ENCODE measurements at places on chromosomes 6 and 20.
A peak's percentile ranks its signal among the peaks of the same experiment; 100 is the strongest.

DNA sequence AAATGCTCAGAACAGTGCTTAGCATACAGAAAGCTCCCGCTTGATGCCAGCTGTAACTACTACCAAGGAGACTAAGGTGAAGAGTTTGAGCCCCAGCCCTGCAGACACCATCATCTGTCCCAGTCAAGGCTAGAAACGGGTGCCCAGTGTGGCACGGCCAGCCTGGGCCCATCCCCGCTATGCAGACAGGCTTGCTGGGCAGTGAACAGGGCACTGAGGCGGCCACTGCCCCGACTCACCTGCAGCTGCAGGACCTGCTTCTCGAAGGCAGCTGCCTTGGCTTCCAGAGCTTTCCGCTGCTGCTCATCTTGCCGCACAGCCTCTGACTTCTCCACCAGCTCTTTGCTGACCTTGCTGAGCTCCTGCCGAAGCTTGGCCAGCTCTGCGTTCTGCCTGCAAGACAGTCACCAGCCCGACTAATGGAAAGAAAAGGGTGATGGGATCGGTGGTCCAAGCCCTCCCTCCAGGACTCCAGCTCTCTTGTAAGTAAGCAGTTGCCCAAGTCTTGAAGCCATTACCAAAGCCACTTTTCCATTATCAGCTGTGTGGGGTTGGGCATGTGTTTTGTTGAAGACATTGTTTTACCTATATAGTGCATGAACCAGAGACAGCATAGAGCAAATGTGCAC is 48.7 kb downstream of the RRBP1 start:
- no peak for DNase-seq

DNA sequence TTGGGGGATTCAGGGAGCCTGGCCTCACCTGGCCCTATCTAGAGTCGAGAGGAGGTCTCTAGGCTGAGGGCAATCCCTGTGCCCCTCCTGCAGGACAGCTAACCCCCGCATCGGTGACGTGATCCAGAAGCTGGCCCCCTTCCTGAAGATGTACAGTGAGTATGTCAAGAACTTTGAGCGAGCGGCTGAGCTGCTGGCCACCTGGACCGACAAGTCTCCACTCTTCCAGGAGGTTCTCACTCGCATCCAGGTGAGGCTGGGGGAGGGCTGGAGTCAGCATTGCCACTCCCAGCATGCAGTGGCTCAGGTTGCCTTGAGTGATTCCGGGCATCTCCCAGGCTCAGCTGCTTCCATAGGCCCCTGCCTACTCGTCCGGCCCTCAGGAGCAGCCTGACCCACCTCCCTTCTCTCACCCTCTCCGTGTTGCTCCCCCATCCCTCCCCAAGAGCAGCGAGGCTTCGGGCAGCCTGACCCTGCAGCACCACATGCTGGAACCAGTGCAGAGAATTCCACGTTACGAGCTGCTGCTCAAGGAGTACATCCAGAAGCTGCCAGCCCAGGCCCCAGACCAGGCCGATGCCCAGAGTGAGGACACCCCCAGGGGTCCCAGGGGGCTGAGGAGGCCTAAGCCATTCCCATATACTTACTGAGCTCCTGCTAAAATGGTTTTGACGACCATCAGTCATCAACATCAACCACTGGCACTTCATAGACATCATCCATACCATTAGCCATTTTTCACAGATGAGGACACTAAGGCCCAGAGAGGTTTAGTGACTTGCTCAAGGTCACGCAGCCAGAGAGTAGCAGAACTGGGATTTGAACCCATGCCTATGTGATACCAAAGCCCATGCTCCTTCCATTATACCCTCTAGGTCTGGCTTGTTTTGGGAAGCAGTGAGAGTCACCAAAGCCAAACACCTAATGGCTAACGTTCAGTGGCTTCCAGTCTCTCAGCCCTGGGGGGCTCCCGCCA is 8.3 kb downstream of the FGD2 start:
- no peak for DNase-seq

DNA sequence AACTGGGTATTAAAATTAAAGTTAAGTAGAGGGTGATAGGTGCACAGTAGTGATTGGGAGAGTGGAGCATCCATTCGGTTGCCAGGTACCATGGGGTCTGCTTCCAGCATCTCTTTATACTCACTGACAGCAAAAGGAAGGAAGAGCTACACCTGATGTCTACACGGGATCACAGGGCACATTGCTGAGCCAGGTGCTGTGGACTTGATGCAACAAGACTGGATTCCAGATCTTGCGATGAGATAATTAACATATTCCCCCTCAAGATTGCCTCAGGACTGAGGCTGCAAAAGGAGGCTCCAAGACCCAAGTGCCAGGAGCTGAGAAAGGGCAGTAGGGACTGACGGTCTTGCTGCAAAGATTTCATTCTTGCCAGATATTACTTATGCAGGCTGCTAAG is 72.6 kb downstream of the PXDC1 start:
- no peak for DNase-seq

DNA sequence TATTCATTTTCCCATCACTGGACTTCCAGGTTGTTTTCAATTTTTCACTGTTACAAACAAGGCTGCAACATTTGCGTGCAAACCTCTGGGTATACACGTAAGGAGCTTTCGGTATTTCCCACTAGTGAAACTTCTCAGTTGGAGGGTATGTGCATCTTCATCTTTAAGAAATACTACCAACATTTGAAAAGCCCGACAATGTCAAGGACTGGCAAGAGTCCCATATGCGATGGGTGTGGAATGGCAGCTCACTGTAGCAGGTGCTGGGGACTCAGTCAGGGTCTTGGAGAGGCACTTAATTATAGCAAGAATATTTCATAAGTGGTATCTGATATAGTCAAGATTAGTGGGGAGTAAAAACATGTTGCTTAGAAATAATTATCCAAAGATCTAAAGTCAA is 8.9 kb upstream of the HLA-B start:
- no peak for DNase-seq

GRCh38 chr6:62146954-62147853 is 138.8 kb downstream of the KHDRBS2 start:
- no peak for DNase-seq

- peak; percentile 49 for DNase-seq
Measured at GRCh38 chr6:23446469-23446967, 679.5 kb upstream of the NRSN1 start.

GRCh38 chr6:158654960-158655489 is 5.2 kb downstream of the SYTL3 start:
- peak; percentile 89 for DNase-seq

DNA sequence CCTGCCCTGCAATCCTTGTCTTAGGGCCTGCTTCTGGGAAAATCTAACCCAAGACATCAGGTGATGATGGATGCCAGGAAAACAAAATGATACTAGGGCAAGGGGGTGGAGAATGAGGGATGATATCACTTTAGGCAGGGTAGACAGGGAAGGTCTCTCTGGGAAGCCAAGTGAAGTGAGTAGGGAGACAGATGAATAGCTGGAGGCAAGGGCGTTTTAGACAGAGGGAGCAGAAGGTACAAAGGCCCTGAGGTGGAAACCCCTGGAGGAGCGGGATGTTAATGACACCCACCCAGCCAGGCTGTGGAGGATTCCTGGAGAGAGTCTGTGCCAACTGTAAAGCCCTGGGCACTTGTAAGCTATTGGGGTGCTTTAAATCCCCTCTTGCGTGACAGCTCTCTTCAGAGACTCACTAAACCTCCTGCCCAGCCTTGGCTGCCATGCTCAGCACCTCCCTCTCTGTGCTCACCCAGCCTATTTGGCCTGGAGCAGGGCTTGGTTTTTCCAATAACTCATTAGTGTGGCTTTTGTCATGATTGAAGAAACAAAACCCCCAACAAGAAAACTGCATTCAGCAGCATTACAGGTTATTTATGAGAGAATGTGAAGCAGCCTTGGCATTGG is 12.4 kb upstream of the MDGA1 start:
- DNase-seq = peak; percentile 54

DNA sequence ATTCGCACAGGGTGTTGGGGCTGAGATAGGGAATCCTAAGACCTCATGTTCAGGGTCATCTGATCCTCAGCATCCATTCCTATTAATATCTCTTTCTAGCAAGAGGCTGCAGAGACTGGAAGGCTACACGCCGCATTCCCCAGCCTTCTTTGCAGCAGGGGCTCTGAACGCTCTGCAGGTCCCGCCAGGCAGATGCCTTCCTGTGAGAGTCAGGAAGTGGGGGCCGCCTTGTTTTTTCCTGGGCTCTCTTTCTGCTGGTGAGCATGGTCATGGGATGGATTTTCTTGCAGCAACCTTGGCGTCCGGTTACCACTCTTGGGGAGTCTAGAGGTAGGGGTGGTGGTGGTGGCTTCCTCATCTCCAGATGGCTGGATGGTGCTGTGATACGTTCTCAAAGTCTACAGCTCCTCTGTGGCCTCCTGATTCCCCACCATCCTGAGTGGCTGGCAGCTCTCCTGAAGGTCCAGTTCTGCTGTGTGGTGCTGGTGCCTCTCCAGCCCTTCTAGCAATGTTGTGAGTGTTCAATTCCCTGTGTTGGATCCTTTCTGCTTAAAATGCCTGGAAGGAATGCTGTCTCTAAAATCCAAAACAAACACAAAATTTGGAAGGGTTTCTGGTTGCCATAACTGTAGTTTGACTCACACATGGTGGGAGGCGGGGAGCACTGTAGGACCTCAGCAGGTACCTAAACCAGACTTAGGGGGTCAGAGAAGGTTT is 111.9 kb downstream of the CEBPB start:
- no peak for DNase-seq

- peak; percentile 27 for DNase-seq
Measured at GRCh38 chr20:57070296-57070695, 196.1 kb downstream of the BMP7 start.

DNA sequence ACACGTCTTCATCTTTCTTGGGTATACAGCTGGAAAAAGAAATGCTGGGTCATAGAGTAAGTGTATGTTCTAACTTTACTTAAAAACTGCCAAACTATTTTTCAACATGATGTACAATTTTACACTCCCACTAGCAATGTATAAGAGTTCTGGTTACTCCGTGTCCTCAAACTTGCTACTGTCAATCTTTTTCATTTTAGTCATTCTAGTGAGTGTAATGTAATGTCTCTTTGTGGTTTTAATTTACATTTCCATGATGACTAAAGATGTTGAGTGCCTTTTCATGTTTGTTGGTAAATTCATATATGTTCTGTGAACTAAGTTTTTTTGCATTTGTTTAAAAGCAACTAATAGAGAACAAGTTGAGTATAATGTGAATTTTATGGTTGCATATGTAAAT is 43.9 kb downstream of the ATG5 start:
- DNase-seq = no peak

DNA sequence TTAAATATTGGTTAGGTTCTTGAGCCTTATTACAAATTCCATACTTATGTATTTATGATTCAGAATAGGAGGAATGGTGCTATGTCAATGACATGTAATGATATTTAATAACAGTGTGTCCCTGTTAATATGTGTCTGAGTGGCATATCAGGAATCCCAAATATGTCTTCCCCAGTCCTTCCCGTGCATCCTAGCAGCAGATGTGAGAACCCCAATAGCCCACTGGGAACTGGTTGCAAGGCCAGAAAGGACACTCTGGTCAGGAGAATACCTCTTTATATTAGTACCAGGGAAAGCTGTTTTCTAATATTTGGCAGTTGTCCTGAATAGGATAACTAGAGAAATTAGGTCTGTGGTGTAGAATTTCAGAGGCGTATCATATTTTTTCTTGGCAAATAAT is 159.1 kb upstream of the PDE7B start:
- no peak for DNase-seq

DNA sequence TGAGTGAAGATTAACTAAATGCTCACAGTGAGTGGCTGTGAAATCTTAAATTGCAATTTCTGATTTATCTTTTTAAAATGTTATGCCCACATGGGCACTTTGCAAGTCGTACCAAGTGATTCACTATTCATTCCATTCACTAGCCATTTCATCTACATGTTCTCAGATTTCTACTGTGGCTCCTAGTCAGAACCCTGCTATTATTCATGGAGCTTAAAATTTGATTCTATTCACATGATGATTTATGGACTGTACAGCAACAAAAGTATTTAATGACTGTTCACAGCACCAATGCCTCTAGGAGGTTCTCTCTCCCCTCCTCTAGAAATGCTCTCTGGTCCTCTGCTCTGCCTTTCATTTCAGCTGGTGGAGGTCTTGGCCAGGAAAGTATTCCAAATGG is 133.5 kb upstream of the MAP3K7 start:
- DNase-seq = no peak

DNA sequence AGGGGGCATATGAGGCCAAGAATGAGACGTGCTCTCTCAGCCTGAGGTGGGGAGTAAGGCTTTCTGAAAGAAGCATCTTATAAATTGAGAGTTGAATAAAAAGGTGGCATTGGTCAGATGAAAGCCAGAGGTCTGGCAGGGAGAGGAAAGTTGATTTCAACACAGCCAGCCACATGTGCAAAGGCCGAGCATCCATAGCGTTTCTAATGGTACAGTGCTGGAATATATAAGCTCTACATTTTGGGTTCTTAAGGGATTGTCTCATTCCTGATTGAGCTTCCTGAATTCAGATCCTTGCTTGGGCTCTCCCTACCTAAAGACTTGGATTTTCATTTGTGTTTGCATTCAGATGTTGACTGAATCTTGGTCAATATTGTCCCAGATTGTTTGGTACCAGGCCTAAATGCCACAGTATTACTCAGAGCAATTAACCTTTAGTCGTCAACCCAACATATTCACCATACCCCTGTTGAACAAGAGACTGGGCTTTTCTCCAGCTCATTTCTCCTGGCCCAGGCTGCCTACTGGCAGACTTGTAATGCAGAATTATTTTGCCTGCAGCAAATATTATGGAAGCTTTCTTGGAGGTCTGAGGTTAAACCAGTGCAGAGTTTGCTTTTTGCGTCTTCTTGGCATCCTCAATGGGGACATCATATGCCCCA is 14.5 kb upstream of the BCAS1 start:
- peak; percentile 98 for DNase-seq

DNA sequence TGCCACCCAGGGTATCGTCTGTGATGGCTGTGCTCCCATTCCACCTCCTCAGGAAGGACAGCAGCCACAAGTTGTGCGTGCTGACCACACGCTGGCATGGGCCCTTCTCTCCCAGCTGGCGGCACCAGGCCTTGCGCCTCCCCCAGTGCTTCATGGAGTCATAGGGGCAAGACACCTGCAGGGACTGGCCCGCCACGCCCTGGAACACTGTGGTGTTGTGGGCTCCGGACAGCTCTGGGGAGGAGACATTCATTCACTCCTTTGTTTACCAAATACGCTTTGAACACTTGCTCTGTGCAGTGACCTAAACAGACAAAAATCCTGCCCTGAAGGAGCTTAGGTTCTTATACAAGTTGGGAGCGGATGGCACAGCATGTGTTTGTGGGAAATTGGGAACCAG is 1.5 kb downstream of the TREM2 start:
- DNase-seq = no peak

GRCh38 chr20:19304886-19305415 is 92.5 kb downstream of the SLC24A3 start:
- DNase-seq = no peak

All from M059J (cell line).